ENCODE measurements at places on chromosomes 11 and 22. TPM values are rescaled to one million over a fixed set of nuclear protein-coding genes. Genes with fewer than 3 reads are reported as not detected.

- no peak for DNase-seq
- H3K27ac ChIP-seq, result no peak overlapping the region
- no peaks in the 10 kb centered on the region for H3K4me1 ChIP-seq
- no peak overlapping the region for H3K4me3 ChIP-seq
Observed at GRCh38 chr22:49302530-49302929, 525.1 kb downstream of the BRD1 start.

- no peak overlapping the region for H3K4me3 ChIP-seq
- peaks cover 27% of the 10 kb centered on the region for H3K27me3 ChIP-seq
- DNase-seq, result no peak
Observed at GRCh38 chr22:27022896-27023361, 365.5 kb downstream of the MIAT start.

GRCh38 chr11:47278058-47278457 is 8.1 kb downstream of the MADD start:
- H3K4me1 ChIP-seq, result peaks cover 10% of the 10 kb centered on the region
- no peak overlapping the region for H3K4me3 ChIP-seq
- peak overlapping the region; percentile 38 for H3K27ac ChIP-seq
- DNase-seq, result no peak

- no peak for DNase-seq
- H3K36me3 ChIP-seq, result peaks cover 25% of the 10 kb centered on the region
- no peak overlapping the region for H3K4me3 ChIP-seq
- H3K4me1 ChIP-seq, result peaks cover 9% of the 10 kb centered on the region
Observed at GRCh38 chr22:41327124-41327523, 25.8 kb downstream of the ZC3H7B start.

DNA sequence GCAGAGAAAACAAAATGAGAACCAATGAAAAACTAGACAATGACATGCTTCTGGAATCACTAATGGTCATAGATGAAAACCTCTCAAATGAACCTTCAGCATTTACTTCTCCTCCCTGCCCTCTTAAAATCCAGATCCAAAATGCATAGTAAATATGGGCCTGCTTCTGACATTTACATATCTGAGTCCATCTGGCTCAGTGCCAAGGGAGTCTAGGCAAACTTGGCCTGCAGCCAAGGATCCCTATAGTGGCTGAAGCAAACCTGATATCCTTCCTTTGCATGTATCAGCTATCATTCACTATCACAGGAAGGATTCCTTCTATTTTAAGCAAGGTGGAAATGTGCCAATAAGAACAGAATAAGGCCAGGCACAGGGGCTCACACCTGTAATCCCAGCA is 104.8 kb downstream of the C11orf58 start:
- no peak overlapping the region for H3K4me3 ChIP-seq
- DNase-seq, result no peak
- no peaks in the 10 kb centered on the region for H3K4me1 ChIP-seq
- no peaks in the 10 kb centered on the region for H3K36me3 ChIP-seq
- peaks cover 11% of the 10 kb centered on the region for H3K27me3 ChIP-seq

- peaks cover 8% of the 10 kb centered on the region for H3K4me1 ChIP-seq
- DNase-seq, result no peak
- H3K36me3 ChIP-seq, result peaks cover 3% of the 10 kb centered on the region
- H3K4me3 ChIP-seq, result no peak overlapping the region
Observed at GRCh38 chr11:120233207-120233803, 6.6 kb upstream of the POU2F3 start.

DNA sequence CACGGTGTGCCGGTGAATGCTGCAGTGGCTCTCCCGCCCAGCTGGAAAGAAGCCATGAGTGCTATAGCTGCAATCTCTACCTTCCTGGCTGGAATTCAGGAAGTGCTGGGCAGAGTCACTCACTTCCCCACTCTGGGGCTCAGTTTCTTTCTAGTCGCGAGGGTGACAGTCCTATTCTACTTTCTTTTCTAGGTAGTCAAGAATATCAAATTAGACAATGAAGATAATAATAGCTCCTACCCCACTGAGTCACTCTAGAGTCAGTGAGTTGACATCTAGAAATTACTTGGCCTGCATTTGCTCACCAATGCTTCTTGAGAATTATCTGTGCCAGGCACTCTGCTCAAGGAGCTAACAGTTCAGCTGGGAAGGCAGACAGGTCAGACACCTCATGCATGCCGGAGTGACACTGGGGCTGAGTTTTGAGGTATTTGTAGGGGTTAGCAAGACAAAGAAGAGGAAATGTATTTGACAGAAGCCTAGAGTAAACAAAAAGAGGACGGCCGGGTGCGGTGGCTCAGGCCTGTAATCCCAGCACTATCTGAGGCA is 3.2 kb downstream of the CENPM start:
- peak; percentile 33 for DNase-seq
- H3K4me3 ChIP-seq, result 0 out of 2 replicates have a peak overlapping the region, but pooled peaks have one; percentile 14
- peaks cover 59% of the 10 kb centered on the region for H3K4me1 ChIP-seq

The ACAT1 gene
- 63.1 TPM for total RNA-seq

All from HFFc6 (cell line).